ENCODE measurements at places on chromosomes 6 and 20. TPM values are rescaled to one million over a fixed set of nuclear protein-coding genes. Genes with fewer than 3 reads are reported as not detected.

DNA sequence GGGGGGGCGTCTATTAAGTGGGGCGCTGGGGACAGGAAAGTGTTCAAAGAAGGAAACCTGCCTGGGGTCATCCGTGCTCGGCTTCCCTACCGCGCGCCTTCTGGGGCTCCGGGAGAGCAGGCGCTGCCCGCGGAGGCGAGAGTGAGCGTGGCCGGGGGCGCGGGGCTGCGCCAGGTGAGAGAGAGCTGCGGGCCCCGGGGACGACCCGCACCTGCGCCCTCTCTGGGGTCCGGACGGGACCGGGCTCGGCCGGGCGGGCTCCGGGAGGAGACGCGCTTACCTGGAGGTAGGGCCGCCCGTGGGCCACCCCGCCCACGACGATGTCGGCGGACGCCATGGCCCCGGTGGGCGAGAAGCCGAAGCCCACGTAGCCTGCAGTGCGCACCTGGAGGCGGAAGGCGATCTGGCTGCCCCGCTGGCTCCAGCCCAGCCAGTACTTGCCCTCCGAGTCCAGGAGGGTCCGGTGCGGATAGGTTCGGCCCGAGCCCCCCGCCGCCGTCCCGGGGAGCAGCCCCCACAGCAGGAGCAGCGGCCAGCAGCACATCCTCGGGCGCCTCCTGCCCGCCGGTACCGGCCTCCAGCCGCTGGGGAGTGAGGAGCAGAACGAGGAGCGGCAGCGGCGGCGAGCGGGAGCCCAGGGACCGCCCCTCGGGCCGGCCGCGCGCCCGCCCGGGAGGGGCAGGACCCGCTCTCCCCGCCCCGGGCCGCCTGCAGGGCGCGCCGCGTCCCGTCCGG lies at the start of gene MOXD1:
Gene MOXD1 (minus strand): TSS at position 593 of the 735 bp plus-strand sequence. CDS start 49 bp downstream, at position 544.
- DNase-seq, result no peak

DNA sequence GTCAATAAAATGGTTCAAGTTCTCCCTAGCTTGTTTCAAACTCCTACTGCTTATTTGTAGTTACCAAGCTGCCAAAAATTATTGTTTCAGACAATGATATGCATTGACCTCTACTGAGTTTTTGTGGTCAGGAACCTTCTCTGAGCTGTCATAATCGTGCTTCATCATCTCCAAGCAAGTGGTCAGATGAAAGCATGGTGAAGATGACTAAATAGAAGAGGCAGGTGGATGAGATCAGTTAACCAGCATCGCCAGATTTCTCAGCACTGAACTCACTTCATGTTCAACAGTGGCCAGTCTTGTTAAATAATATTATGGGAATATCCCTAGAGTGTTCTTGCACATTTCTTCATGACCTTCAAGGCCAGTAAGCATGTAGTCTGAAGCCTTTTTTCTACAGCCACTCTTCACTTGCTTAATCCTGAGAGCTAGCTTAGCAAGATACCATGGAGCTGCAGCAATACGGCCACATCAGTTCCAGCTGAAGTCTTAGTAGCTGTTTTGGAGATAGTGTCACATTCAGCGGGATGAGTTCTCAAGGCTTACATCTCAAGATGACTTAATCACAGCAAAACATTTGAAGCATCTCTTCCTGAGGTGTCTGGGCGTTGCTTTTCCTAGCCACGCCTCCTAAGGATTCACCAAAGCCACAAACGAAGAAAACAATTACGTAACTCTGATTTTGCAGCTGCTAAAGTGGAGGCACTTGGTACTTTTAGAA lies 101.6 kb upstream of the TMEM30A start:
- no peak for DNase-seq

PTPRK gene
- 8.9 TPM for total RNA-seq

BTBD3 gene
- total RNA-seq, result 5.3 TPM

C6orf15 gene
- not detected for total RNA-seq

- no peak for DNase-seq
These were observed 60.2 kb downstream of the LRRC1 start for GRCh38 chr6:53854843-53855567.

DNA sequence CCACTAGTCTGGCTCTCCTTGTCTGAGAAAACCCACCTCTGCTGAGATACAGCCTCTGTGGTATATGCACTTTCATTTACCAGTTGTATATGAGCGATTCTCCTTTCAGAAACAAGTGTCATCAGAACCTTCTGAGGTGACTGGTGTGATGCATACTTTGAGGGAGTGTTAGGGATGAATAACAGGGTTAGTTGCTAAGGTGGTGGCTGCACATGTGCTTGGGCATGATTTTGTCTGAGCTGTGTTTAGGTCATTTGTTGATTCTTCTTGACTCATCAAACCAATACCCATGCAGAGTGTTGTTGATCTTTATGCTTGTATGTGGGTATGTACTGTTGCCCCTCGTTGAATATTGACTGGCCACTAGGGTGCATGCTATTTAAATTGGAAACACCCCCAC lies 25.7 kb downstream of the DTD1 start:
- no peak for DNase-seq

DNA sequence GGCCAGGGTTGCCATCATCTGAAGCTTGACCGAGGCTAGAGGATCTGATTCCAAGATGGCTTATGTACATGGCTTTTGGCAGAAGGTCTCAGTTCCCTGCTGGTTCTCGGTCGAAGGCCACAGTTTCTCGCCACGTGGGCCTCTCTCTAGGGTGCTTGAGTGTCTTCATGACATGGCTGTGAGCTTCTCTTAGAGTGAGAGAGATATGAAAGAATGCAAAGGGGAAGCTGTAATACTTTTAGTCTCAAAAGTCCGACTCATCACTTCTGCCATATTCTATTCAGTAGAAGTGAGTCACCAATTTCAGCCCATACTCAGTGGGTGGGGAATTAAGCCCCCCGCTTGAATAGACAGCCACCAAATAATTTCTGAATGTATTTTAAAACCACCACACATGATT lies 94.2 kb downstream of the UTRN start:
- DNase-seq, result no peak

- DNase-seq, result no peak
These were observed 35.4 kb upstream of the SYNCRIP start for GRCh38 chr6:85678026-85678601.

DNA sequence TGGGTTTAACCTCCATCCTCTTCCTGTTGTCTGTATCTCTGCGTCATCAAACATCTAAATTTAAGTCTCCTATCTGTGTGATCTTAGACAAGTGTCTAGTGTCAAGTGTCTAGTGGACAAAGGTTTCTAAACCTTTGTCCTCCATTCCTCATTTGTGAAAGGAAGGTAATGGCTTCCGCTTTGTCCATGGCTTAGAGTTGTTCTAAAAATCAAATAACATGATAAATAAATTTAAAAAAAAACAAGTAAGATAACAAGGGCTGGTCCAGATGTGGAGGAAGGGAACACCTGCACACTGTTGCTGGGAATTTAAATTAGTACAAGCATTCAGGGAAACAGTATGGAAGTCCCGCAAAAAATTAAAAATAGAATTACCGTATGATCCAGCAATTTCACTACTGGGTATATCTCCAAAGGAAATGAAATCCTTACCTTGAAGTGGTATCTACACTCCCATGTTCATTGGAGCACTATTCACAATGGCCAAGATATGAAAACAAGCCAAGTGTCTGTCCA lies 17.6 kb upstream of the SERPINB1 start:
- no peak for DNase-seq

MYCT1 gene
- total RNA-seq, result not detected

TTI1 gene
- 39.7 TPM for total RNA-seq

DNA sequence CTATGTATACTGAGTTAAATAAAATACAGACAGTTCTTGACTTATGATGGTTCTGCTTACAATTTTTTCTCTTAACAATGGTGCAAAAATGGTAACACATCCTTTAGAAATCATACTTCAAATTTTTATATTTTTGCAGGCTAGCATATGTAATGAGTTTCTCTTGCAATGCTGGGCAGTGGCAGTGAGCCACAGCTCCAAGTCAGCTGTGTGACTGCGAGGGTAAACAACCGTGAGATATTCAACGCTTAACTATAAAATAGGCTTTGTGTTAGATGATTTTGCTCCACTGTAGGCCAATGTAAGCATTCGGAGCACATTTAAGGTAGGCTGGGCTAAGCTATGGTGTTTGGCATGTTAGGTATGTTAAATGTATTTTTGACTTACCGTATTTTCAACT lies 136.1 kb downstream of the PLCB4 start:
- no peak for DNase-seq

IFNGR1 gene
- total RNA-seq, result 25.6 TPM

DNA sequence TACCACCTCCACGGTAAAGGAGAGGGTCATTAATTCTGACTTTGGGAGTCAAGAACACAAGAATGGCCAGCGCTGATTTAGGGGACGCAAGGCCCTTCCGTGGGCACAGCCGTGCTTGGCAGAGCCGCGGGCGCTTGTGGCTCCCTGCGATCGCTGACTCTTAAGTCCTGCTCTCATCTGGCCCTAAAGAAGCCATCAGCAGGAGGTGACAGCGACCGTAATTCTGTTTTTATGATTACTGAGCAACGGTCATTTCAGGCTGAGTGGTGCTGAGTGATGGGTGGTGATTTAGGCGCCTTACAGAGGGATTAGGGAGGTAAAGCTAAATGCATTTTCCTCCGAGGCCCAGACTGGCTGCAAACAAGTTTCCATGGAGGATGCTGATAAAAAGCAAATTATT lies 364.6 kb upstream of the SULF2 start:
- no peak for DNase-seq

DNA sequence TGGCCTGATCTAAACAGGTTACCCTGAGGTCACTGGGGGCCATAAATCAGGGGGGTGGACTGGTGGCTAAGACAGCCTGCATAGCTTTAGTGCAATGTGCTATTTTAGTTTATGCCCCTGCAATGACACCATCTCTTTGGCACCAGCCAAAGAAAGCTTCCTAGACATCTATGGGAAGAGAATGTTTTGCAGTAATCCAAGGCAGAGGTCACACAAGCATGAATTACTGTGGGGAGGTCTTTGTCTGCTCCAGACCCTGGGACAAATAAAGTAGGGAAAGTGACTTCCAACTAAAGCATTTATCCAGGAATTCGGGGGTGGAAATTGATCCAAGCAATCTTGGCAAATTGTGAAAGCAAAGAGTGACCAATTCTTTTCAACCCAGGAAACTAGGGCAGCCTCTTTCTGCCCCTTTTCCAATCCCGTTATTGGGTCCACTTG lies 5.3 kb downstream of the RIPOR2 start:
- DNase-seq, result no peak

- DNase-seq, result no peak
These were observed 1.8 kb downstream of the GSTA4 start for GRCh38 chr6:52992980-52993920.

LAMA2 gene
- total RNA-seq, result 1.5 TPM

DNA sequence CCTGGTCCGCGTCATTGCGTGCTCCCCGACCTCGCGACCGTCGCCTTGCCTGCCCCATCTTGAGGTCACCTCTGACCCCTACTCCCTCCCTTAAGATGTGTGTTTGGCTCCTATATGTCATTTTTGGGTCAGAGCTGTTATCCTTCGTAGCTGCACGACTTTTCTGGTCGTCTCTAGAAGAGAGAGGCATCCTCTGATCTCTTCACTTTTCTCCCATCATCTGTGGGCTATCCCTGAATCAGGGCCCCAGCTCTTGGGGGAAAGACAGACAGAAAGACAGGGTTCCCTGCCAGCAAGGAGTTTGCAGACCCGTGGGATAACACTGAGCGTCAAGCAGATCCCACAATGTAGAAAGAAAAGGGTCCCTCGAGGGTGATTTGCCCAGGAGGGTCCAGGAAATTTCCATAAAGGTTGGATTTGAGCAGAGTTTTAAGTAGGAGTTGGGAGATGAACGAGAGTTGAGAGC lies 555 bp downstream of the FAM120B start:
- no peak for DNase-seq

VGLL2 gene
- not detected for total RNA-seq

DNA sequence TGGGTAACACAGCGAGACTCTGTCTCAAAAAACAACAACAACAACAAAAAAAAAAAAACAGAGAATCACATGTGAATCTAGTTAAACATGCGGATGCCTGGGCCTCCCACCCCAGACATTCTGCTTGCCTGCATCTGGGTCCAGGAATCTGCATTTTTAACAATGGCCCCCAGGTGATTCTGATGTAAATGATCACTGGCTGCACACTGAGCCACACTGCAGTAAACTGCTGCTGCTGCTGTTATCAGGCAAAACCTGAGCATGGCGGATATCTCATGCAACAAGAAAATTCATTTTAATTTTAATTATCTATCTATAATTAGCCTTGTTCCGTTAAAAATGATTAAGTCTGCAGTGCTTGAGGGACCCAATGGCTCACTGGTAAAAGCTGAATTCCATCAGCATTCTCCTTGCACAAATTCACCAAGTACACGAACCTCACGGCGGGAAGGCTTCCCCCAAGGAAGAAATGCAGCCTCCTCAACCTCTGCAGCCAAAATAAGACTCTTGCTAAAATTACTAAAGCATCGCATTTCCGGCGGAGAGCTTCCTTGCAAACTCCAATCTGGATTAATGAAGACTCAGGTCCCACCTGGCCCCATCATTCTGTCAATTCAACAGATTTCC lies 81.6 kb upstream of the SNX9 start:
- no peak for DNase-seq

GRCh38 chr6:105443941-105444340 lies 41.1 kb upstream of the PREP start:
- DNase-seq, result no peak

- no peak for DNase-seq
These were observed 68.6 kb downstream of the ZDHHC14 start for GRCh38 chr6:157449610-157450009.

GNAS-AS1 gene
- total RNA-seq, result 2.0 TPM

FAM217B gene
- total RNA-seq, result 18.7 TPM
